ENCODE measurements at places on chromosomes 11 and 22. TPM values are rescaled to one million over a fixed set of nuclear protein-coding genes. Genes with fewer than 3 reads are reported as not detected.

The ZNF70 gene
- 8.9 TPM for total RNA-seq

The CHRM4 gene
- 0.51 TPM for total RNA-seq

GRCh38 chr11:73760135-73760678 lies 667 bp downstream of the RAB6A start:
- DNase-seq = peak; percentile 12

The BCO2 gene
- 3.6 TPM for total RNA-seq

The USP2 gene
- total RNA-seq = 5.1 TPM
